Activated T-cell treated with anti-CD3 and anti-CD28 coated beads for 48 hours (primary cell): ENCODE measurements at places on chromosomes 11 and 22.

- no peak for DNase-seq
These were observed 2.4 kb upstream of the CTSD start for GRCh38 chr11:1765871-1766718.

- DNase-seq = no peak
These were observed 16.7 kb downstream of the SLCO2B1 start for GRCh38 chr11:75167617-75168016.

DNA sequence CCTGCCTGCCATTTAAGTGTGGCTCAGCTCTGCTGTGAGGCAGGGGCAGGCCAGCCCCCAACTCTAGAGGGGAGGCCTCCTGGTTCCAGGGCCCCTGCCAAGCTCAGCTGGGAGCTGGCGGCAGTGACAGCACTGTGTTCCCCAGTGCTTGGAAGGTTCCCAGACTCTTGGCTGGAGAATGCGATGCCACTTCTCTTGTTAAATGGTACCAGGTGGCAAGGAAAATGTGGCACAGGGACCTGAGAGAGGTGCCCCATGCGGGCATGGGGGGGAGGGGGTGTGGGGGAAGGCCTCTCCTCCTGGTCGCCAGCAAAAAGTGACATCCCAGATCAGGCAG is 8.4 kb upstream of the TNFRSF13C start:
- DNase-seq = no peak

- DNase-seq = no peak
These were observed 39.4 kb downstream of the SHANK2 start for GRCh38 chr11:71212871-71213559.

DNA sequence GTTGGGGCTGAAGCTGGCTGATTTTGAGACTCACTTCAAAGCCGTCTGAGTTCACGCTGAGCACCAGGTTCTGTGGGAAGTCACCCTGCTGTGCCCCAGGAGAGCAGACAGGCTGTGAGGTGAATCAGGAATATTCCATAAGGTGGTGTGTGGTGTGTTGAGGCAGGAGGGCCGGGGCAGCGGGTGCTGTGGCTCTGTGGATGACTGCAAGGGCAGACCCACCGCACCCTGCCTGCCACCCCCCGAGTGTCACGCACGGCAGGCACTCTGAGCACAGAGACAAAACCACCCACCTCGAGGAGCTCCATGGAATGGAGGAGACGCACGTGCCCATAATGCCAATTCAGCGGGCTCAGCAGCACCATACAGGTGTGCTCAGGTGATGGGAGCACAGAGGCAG is 147.8 kb downstream of the PKNOX2 start:
- no peak for DNase-seq

DNA sequence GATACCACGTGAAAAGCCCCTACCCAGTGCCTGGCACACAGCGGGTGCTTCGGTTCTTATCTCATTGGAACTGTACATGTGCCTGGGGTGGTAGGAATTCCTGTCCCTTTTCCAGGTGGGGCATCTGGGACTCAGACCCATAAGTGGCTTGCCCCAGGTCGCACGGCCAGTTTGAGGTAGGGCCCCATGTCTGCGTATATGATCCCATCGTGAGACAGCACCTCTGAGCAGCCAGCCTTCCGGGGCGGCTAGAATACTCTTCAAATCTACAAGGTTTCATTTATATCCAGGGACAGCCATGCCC is 33.5 kb upstream of the SMIM38 start:
- DNase-seq = no peak

GRCh38 chr11:114088836-114089235 is 29.3 kb downstream of the ZBTB16 start:
- DNase-seq = no peak
